Esophagus muscularis mucosa (tissue), 4 donors: ENCODE measurements at places on chromosomes 5 and 9. TPM values are rescaled to one million over a fixed set of nuclear protein-coding genes. Genes with fewer than 3 reads are reported as not detected.

The ADAMTS13 gene
- total RNA-seq, result 1.3 TPM

The AMBP gene
- not detected for total RNA-seq

The CSF1R gene
- total RNA-seq, result 24.9 TPM

The GABRA6 gene
- not detected for total RNA-seq

The PKD2L2 gene
- not detected for total RNA-seq

The LTC4S gene
- total RNA-seq, result 7.9 TPM

The DRD1 gene
- total RNA-seq, result 0.06 TPM

The SIT1 gene
- total RNA-seq, result 0.40 TPM

The PCDHGB2 gene
- 3.2 TPM for total RNA-seq

The KIF20A gene
- not detected for total RNA-seq

The CDO1 gene
- total RNA-seq, result 26.0 TPM

The IFNA5 gene
- total RNA-seq, result not detected

The ZFP2 gene
- total RNA-seq, result 4.0 TPM

The SYK gene
- 8.4 TPM for total RNA-seq

The ALDOB gene
- total RNA-seq, result not detected

The EPB41L4B gene
- total RNA-seq, result 1.4 TPM

The PCDHGC3 gene
- total RNA-seq, result 57.8 TPM

The RNF180 gene
- 21.4 TPM for total RNA-seq

The DMGDH gene
- total RNA-seq, result 3.3 TPM

The POMT1 gene
- total RNA-seq, result 25.7 TPM

The CARTPT gene
- 24.7 TPM for total RNA-seq

The TMEFF1 gene
- 1.7 TPM for total RNA-seq

The FBN2 gene
- 5.4 TPM for total RNA-seq

The GLDC gene
- total RNA-seq, result 0.17 TPM

The DMRT3 gene
- not detected for total RNA-seq

The INSYN2B gene
- total RNA-seq, result not detected

The STXBP1 gene
- 21.0 TPM for total RNA-seq

The FRMD3 gene
- 12.8 TPM for total RNA-seq

The PCDHA8 gene
- not detected for total RNA-seq

The SLC6A3 gene
- total RNA-seq, result 0.06 TPM

The HEMGN gene
- total RNA-seq, result not detected

The SOX30 gene
- total RNA-seq, result 0.34 TPM

The TMEM232 gene
- total RNA-seq, result 3.8 TPM

The ADAMTS16 gene
- not detected for total RNA-seq

The MRNIP gene
- 25.1 TPM for total RNA-seq

The INSL6 gene
- total RNA-seq, result not detected

The C5 gene
- total RNA-seq, result 3.6 TPM

The PTGES gene
- total RNA-seq, result 1.7 TPM

The ATP10B gene
- 0.58 TPM for total RNA-seq

The NR2F1 gene
- total RNA-seq, result 17.4 TPM
